ENCODE measurements at places on chromosomes 2 and 18. TPM values are rescaled to one million over a fixed set of nuclear protein-coding genes. Genes with fewer than 3 reads are reported as not detected.

DNA sequence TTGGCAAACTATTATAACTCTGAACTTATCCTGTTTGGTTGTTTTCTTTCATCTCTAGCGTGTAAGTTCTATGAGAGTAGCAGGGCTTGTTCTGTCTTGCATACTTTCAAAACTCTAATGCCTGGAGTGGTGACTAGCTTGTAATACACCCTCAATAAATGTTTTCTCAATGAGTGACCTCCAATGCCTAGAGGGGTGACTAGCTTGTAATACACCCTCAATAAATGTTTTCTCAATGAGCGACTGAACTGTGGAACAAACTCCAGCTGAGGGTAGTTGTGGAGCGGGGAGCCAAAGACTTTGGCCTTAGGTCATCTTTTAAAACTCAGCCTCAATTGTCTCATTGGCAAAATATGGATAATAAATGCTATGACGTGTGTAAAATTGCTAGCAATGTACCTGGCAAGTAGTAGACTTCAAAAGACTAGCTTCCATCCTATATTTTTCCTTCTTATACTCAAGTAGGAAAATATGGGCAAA, 1.8 kb downstream of the GPD2 start:
- DNase-seq = no peak

DNA sequence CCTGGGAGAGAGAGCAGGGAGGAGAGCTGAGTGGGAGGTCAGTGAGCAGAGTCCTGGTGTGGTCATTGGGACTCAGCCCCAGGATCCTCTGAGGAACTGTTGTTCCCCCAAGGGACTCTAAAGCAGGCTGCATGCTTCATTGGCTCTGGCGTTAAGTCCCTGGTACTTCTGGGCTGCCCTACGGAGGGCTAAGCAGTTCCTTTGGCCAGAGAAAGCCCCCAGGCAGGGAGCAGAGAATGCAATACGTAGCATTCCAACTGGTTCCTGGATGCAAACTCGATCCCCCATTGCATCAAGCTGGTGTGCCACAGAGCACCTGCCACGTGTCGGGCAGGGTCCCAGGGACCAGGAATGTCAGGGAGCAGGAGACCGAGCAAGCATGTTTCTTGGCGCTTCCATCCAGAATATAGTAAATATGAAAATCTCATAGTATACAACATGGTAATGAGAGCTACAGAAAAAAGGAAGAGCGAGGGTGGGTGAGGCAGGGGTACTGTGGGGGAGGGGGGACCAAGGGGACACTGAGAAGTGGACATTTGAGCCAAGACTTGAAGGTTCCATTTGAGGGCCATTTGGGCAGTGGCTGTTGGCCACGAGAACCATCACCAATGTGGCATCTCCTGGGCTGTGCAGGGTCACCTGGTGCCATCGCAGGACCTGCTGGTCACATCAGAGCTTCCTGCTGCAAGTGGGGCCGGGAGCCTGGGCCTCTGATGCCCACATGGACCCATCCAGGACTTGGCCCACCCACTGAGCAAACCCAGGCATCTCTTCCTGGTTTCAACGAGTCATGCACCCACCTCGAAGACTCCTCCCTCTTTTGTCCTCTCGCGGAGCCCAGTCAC, 160.4 kb downstream of the ASB1 start:
- no peak for DNase-seq

GRCh38 chr18:2540575-2540974, 30.7 kb downstream of the METTL4 start:
- DNase-seq = no peak

GRCh38 chr2:58427572-58428095, 186.5 kb upstream of the FANCL start:
- DNase-seq = peak; percentile 71

DNA sequence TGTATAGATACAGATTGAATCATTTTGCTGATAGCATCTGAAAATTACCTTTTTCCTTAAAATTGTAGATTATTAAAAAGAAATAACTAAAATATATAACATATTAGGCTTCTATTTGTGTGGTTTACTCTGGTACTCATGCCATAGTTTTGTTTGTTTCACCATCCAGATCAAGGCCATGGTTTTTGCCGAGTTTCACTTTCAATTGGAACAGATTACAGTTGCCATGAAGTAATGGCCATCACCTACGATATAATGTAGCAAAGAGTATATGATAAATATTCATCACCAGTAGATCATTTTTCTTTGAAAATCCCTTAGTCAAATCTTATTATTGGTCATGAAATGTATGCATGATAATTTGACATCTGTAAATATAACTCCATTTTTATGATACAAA, 11.9 kb upstream of the DNAH7 start:
- DNase-seq = no peak

DNA sequence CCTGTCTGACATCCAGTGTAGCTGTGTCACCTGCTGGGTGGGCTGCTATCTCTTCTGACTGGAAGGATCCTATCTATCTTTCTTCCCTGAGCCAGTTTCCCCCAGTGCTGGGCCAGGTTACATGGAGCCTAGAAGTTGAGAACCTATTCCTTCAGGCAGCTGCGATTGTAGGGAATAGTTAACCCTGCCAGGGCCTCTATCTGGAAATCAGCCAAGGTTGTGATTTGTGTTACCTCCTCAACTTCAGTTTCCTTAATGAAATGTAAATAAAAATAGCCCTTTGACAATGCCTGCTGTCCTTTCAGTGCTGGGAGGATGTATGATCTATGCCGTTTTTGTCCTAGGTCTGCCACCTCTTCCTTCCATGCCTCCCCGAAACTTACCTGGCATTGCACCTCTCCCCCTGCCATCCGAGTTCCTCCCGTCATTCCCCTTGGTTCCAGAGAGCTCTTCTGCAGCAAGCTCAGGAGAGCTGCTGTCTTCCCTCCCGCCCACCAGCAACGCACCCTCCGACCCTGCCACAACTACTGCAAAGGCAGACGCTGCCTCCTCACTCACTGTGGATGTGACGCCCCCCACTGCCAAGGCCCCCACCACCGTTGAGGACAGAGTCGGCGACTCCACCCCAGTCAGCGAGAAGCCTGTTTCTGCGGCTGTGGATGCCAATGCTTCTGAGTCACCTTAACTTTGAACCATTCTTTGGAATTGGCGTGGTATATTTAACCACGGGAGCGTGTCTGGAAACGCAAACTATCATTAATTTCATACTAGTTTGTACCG, 36.6 kb downstream of the GORASP2 start:
- no peak for DNase-seq

Gene MAPK4
- 28.3 TPM for polyA plus RNA-seq

Gene DSEL
- 0.92 TPM for polyA plus RNA-seq

Measured in brain (organoid and tissue), 16 donors.